ENCODE measurements at places on chromosomes 16 and 17.

- no peak for DNase-seq
These were observed 10.3 kb downstream of the HSPB9 start for GRCh38 chr17:42132941-42133340.

GRCh38 chr17:45146890-45147580, 1.2 kb upstream of the HEXIM1 start:
- DNase-seq: no peak

GRCh38 chr17:67818110-67819002, 6.9 kb upstream of the BPTF start:
- DNase-seq: no peak

DNA sequence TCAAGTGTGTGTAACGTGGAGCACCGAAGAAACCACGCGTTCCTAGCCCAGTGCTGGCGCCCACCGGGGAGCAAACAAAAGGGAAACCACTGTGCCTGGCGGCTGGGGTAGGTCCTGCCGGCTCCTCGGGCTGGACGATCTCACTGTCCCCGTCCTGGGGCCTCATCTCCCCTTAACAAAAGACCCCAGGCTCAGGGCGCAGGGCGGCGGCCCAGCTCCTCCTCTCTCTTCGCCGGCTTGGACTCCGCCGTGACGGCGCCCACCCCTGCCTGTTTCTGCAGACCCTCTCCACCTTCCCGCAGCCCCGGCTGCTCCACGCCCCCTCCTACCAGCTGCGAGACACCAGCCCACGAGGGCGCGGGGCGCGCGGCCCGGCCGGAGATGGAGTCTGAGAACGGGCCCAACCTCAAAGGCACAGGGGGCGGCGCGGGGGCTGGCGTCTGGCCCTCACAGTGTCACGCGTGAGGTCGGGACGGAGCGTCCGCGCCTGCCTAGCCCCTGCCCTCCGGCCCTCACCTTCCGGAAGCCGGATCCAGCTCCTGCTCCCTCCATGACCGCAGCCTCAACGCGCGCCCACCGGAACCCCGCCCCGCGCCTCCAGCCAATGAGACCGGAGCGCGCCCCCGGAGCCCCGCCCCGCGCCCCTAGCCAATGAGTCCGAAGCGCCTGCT, at the start of gene CENPX:
Gene CENPX, minus strand, starts transcription at position 569 of the 671 bp plus-strand sequence. Its CDS starts 17 bp downstream, at position 552.
- DNase-seq: no peak

- DNase-seq: no peak
These were observed 222.3 kb downstream of the KATNIP start for GRCh38 chr16:27772093-27772825.

GRCh38 chr17:73553311-73553710, 90.9 kb downstream of the SDK2 start:
- DNase-seq: no peak

GRCh38 chr17:42835732-42836131, 2.5 kb downstream of the PSME3 start:
- DNase-seq: no peak

- no peak for DNase-seq
These were observed 3.8 kb upstream of the CD7 start for GRCh38 chr17:82320956-82321927.

DNA sequence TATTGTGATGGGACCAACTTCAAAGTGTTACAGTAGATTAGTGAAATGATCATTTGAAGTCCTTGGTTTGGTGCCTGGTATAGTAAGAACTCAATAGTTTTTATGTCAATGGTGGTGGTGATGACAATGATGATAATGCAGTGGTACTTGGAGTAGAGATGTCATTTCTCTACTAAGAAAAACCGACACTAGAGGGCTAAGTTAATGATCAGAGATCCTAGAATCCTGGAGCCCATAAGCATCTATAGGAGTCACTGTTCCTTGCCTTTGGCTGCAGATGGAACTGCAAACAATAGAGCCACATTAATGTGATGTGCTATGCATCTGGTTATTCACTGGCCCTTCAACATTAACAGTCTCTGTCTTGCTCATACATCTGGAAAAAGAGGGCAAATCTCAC, 103.8 kb downstream of the ANKFN1 start:
- DNase-seq: no peak

- no peak for DNase-seq
These were observed 49.5 kb upstream of the MEAK7 start for GRCh38 chr16:84553873-84554399.

All from cerebellar nuclear complex (tissue), 1 donor.